ENCODE measurements at places on chromosomes 1 and 21.

- no peak for DNase-seq
Observed at GRCh38 chr1:66618390-66618789, 84.4 kb downstream of the SGIP1 start.

DNA sequence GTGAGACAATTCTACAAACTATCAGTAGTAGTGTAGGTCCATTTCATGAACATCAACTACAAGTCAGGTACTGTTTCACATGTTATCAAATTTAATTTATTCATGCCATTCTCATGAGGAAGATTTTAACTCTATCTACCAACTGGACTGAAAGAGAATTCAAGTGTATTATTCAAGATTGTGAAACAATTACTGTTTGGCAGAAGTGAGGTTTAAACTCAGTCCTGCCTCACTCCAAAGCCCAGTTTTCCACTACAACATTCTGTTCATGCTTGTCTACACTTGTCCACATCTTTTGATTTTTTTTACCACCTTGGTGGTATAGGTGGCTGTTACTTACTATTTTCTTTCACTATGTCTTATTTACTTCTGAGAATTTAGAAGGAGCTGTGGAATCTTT lies 272.9 kb downstream of the TGFB2 start:
- DNase-seq = no peak

- DNase-seq = no peak
Observed at GRCh38 chr1:96464066-96464465, 257.5 kb upstream of the PTBP2 start.

- peak; percentile 44 for DNase-seq
Observed at GRCh38 chr1:181100015-181100905, 11.8 kb downstream of the IER5 start.

- no peak for DNase-seq
Observed at GRCh38 chr1:153233448-153233847, 16.1 kb downstream of the PRR9 start.

DNA sequence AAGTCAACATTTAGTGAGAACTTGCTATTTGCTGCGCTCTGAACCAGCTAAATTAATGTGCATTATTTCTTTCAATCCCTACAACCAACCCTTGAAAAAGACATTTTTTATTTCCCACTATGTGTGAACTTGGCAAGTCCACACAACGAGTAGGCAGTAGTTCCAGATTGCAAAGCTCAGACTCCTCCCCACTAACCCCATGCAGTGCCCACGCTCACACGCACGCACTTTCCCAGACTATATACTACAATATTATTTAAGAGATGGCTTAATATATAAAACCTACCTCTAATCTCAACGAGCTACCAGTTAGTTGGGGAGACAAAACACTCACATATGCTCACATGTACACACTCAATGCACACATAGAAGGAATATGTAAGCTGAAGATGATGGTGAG lies 671.2 kb downstream of the LMO4 start:
- no peak for DNase-seq

DNA sequence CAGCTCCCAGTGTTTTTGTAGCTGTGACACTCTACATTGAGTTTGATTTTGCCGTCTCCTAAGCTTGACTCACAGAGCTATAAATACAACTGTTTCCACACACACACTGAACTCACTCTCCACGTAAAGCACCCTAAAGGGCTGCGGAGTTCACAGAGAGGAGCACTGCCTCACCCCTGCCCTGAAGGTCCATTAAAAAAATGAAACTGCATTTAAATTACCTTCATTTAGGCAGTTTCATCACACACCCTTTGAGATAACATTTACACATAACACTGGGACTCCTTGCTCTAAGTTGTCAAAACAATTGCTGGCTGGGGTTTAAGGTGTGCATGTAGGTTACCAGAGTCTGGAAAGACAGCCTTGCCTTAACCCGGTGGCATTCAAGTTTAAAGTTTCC lies 137.1 kb upstream of the MAGI3 start:
- no peak for DNase-seq

DNA sequence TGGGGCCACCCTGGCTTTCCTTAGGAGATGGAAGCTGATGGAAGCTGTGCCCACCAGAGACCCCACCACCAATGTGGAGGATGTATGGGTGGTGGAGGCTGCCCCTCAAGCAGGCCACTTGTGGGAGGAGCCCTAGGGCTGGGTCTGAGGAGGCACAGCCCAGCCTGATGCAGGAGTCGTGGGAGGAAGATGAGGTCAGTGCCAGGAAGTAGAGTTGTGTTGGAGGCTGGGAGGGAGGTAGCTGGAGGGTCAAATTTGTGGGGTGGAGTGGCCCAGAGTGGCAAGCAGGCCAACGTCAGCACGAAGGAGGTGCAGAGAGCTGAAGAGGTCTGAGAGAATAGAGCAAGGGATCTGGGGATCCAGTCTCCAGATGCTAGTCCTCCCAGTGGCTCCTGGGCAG lies 119.0 kb upstream of the USP24 start:
- no peak for DNase-seq

DNA sequence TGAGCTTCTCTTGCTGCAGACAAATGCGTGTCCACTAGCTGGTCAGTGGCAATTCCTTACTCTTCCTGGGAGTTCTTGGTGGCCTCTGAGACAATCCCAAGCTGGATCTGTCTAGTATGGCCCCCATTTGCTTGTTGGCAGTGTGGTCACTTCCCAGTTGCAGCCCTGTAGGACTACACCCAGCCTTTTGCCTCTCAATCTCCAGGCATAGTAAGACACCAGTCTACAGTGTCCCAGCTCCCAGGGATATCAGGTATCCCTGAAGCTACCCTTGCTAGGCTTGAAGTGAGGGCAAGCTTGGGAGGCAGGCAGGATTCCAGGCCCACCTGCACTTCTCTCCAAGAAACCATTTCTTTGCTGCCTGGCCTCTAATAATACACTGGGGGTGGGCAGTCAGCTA lies 316.6 kb downstream of the RYR2 start:
- DNase-seq = no peak

DNA sequence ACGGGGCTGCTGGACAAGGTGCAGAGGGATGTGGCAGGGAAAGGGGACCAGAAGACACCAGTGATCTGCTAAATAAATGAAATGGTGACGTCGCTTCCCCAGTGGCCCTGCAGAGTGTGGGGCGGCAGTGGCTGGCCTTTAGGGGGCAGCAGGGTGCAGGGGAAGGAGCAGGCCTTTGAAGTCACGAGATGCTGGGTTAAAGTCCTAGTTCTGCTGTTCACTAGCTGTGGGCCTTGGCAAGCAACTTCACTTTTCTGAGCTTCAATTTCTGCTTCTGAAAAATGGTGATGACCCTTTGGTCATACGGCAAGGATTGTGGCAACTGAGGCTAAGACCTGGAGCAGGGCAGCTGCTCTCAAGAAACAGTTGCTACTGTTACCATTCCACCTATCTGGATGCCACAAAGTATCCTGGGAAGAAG lies 9.2 kb upstream of the GALE start:
- peak; percentile 84 for DNase-seq

DNA sequence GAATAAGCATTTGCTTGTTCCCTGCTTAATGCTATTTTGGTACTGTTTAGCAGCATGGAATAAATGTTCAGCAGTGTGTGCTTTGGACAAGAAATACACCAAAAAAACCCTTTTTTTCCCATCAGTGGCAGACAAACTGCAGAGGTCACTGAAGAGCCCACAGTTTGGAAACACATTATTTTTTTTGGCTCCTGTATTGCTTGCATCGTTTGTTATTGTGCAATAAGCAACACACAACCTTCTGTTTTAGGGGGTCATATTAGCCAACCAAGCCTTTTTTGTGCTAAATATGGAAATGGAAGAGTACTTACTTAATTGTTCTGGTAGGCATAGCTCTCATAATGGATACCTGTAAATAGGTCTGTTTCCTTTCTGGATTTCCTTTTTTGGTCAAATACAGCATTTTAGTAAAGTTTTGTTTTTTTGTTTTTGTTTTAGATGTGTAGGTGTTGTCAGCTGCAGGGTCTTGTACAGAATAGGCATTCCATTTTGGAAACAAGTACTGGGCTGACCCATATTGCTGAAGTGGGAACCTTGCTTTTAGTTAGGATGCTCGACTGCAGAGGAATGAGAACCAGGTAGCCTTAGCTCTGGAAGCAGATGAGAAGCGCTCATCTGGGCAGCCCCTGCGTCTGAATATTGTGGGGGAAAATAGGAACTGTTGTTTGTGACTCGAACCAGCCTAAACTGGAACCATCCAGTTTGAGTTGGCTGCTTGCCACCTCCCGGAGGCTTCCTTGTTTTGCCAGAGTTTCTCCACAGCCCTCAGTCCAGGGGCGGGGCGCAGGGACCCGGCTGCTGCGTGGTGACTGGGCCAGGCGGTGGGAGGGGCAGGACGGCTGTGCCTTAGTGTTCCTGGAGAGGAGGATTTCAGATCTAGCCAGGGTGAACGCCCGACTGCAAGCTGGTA lies 38.4 kb downstream of the SPEN start:
- DNase-seq = no peak

DNA sequence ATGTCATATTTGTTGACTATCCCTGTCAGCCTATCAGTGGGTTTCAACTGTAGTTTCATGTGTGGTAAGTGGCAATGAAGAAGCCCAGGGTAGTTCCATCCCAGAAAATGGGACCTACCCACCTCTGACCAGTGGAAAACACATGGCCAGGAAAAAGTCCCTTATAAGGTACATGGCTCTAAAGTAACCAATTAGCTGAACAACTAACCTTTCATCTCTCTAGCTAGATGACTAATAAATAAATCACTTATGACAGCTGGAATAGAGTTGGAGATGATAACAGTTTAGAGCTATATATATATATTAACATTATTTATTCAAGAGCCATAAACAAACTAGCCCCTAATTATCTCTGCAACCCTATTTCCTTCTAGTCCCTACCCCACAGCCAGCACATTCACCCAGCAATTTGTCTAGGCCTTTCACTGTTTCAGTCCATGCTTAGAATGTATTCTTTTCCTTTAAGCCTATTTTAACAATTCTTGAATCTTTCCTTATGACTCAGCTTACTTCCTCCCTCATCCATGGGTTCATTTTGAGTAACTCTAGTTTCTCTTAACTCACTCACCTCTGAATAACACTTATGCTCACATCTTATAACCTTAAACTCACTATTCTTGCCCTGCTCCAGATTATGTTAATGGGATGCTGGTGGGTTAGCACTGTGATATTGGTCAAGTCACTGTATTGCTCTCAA lies 83.7 kb downstream of the TNFSF18 start:
- no peak for DNase-seq

GRCh38 chr1:48227165-48228013 lies 4.9 kb downstream of the SLC5A9 start:
- no peak for DNase-seq

- no peak for DNase-seq
Observed at GRCh38 chr1:76023669-76024435, 50.7 kb upstream of the ST6GALNAC3 start.

GRCh38 chr1:161678500-161678899 lies 15.6 kb downstream of the FCGR2B start:
- no peak for DNase-seq

DNA sequence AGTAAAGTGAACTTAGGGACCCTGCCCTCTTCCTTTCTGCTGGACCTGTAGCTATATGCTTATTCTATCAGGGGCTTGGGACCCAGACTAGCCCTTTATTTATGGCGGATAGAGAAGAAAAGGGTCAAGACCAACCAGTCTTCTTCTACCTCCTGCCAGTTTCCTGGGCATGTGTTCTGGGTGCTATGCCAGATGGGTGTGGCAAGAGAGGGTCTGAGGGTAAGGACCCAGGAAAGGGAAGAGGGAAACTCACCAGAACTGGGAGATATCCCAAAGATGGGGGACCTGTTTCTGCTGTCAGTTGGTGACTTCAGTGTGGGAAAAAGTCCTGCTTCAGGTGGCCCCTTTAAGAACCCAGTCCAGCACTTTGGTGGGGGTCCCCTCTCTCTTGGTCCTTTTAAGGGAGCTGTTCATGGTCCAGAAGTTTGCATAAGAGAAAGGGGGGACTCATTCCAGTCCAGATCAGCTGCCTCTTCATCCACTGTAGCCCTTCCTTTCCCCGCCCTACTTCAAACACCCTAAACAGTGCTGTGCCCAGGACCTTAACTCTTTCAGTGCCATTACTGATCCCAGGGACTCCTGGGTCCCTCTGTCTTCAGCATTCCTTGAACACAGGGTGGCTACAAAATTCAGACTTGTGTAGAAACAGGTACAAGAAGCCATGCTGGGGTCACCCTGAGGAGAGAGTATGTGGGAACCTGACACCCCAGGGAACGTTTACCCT lies 18.4 kb downstream of the SSR2 start:
- DNase-seq = no peak

DNA sequence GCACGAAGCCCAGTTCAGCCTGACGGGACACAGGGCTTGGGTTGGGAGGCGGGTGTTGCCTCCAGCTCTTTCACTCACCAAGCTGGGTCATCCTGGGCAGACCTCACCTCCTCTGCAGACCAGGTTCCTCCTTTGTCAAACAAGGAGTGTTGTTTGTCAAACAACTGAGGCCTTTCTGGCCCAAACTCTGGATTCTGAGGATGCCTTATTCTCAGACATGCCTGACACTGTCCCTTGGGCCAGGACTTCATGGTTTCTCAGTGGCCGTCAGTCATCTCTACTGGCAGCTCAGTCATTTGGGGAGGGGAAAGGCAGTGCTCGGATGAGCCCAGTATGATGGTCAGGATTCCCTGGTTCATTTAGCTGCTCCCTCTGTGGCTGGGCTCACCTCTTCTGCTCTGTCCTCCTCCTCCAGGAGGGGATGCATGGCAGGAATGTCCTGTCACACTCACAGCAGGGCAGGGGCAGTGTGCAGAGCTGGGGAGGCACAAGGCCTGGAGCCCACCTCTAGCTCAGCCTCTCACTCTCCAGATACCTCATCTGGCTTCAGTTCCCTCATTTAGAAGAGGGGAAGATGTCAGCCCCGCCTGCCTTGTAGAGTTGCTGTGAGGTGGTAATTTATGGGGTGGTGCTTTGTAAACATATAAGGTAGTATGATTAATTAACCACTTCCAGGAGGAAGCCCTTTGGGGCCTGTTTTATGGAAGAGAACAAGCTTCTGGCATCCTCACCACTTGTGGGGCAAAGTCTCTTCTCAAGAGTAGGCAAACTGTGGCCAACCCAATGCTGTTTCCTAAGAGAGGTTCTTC lies 20.6 kb downstream of the SLC2A1 start:
- DNase-seq = no peak

DNA sequence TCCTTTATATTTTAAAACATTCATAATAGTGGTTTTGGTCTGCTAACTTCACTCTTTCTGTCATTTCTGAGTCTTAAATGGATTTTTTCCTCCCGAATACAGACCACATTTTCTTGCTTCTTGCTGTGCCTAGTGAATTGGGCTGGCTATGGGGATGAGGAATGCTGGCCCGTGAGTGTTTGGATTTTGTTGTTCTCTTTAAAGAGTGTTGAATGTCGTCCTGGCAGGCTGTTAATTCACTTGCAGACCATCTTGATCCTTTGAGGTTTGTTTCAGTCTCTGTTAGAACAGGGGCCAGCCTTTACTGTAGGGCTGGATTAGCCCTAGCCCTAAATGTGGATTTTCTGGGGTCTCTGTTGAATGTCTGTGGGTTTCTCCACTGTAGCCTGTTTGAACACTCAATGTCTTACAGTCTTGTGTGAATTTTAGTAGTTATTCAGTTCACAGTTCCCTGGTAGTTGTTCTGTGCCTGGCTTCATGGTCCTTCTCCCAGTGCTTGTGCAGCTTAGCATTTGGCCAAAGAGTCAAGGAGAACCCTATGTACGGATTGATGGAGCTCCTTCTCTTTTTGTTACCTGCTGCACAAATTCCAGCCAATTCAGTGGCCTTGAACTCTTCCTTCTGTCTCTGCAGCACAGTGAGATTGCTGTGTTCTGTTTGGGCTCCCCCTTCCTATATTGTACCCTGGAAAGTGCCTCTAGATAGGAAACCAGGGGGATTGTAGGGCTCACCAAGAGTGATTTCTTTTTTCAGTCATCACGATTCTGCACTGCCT lies 95.7 kb downstream of the DYRK1A start:
- DNase-seq = no peak
